ENCODE measurements at places on chromosomes 11 and 22.

- DNase-seq: no peak
Measured at GRCh38 chr11:14741195-14741594, 97.6 kb downstream of the PDE3B start.

DNA sequence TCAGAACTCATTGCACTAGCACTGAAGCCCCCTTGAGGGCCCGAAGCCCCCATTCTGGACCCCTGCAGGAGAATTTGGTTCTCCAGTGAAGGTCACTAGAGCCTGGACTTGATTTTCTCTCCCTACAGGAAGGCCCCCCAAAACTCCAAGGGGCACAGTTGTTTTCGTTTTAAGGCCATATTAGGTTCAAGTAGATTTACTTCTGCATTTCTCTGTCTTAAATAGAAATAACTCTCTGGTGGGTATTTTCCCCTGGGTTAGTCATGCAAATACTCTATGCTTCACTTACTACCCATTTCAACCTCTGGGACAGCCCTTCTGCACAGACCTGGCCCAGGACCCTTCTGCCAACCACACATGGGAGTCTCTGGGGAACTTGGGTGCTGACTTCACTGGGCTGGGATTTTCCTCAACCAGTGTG, 41.6 kb downstream of the WEE1 start:
- DNase-seq: peak; percentile 85

- DNase-seq: no peak
Measured at GRCh38 chr11:28026634-28027290, 81.2 kb downstream of the KIF18A start.

- no peak for DNase-seq
Measured at GRCh38 chr11:128273736-128274135, 313.6 kb downstream of the ETS1 start.

GRCh38 chr11:93468290-93468689, 74.9 kb downstream of the SMCO4 start:
- DNase-seq: no peak

GRCh38 chr22:46844606-46845210, 82.3 kb downstream of the TBC1D22A start:
- DNase-seq: no peak

DNA sequence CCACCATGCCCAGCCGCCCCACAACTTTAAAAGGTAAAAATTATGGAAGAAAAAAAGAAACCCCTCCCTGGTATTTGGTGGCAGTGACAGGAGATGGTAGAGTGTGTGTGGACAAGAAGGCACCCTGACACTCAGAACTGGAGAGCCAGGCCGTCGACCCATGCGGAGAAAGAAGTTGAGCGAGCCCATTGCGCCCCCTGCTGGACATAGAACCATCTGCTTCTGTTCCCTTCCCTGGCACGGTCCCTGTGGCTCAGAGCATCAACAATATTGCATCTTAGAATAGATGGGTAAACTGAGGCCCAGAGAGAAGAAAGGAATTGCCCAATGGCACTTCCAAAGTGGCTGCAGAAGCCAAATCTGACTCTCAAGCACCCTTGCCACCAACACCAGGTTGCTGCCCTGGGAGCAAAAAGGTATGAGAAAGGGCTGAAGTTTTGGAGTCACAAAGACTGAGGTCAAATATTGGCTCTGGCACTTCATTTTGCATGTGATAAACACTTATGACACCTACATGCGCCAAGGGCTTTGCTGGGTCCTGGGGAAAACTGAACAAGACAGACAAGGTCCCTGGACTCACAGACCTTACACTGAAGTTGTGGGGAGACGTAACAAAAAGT, 8.6 kb downstream of the MRPL11 start:
- DNase-seq: peak; percentile 87

DNA sequence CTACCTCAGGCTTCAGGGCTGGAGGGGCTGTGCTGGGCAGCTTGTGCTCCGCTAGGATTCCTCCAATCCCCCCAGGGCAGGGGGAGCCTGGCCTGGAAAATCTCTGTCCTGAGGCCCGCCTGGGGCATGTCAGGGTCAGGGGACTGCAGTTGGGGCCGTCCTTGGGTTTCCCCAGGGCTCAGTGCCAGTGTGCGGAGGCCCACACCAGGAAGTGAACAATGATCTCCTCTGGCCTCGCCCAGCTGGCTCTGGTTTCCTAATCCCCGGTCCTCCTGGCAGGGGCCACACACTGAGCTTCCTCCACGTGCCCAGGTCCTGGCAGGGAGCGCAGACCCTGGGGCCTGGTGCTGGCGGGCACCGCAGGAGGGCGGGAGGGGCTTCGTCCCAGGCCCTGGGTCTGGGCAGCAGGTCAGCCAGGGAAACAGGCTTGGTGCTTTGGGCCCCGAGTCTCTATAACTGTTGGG, 1.4 kb upstream of the MUC2 start:
- peak; percentile 77 for DNase-seq

- DNase-seq: no peak
Measured at GRCh38 chr11:1370186-1371025, 19.3 kb upstream of the BRSK2 start.

DNA sequence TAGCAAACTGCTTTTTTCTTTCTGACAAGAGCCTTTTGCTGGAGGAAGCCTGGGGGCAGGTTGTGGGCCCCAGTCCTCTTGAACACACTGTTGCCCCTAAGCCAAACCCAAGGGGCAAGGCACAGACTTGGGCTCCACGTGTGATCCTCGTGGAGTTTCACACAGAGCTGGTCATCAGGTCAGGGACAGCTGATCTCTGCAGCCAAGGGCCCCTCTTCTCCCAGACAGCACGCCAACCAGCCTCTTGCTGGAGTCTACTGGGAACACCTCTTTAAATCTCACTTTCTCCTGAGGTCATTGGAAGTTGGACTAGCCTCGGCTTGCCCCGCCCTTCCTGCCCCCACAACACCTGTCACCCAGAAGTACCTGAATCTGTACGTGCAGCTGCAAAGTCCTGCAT, 39.8 kb downstream of the C11orf58 start:
- DNase-seq: no peak

GRCh38 chr11:106409222-106409621, 331.8 kb downstream of the AASDHPPT start:
- DNase-seq: no peak

DNA sequence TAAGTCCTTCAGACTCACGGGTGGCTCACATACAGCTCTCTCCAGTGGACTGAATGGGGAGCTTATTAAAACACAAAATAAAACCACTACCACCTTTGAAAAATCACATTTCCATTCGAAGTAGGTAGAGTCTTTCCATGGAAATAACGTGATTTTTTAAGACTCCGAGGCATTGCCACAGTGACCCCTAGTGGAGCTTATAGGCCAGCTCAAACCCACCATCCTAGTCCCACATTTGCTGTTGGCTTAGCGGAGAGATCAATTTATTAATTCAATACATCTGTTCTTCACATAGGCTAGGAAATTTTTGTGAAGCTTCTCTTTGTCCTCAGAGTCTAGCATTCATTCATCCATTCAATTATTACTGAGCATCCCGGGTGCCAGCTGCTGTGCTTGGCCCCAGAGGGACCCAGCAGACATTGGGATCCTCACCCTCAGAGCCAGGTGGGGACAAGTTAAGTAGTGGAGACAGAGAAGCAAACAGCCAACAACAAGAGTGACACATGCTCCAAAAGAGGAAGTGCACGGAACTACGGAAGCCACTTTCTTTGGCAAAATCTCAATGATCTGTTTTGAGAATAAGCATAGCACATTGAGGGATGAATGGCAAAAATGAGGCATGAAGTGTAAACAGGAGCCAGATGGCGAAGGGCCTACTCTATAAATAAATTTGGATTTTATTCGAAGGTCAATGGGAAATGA, 10.2 kb upstream of the P4HA3 start:
- peak; percentile 64 for DNase-seq

DNA sequence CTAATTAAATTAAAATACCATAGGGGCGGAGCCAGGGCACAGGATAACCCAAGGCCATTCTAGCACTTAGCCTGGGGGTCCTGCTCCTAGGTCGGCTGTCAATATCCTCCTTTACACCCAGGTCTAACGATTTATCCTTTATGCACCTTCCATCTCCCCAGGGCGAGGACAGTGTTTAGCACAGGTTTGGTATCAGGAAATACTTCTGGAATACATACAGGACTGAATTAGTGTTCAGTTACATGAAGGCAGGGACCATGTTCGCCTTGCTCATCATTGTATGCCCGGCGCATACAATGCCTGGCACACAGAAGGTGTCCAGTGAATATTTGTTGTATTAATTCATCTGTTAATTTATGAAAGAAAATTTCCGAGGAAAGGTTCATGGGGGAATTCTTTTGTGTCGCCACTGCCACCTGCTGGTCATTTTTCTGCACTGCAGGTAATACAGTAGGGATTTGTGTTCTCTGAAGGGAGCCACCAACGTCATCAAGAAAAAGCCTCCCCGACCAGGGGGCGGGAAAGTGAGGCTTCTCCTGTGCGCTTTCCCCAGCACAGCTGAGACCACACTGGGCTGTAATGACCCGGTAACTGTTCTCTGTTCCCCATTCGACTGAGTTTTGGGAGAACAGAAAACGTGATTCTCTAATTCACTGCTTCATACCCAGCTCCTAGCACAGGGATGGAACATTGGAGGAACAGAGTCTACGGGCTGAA, 68.7 kb upstream of the ASPHD2 start:
- DNase-seq: peak; percentile 75

DNA sequence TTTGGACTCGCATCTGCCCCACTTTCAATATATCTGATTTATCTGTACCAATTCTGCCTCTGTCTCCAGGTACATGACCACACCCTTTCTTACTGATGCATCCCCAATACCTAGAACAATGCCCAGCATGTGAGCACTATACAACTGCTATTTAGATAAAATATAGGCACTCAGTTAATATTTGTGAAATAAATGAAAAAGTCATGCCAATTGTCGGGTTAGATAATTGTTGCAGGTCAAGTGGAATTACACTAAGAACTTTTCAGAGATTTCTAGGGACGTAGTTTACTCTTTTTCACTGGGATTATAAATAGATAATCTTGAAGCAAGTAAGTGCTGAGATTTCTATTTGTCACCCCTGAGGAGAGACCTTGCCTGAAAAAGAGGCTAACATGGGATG, 20.5 kb downstream of the OOSP4A start:
- DNase-seq: no peak

DNA sequence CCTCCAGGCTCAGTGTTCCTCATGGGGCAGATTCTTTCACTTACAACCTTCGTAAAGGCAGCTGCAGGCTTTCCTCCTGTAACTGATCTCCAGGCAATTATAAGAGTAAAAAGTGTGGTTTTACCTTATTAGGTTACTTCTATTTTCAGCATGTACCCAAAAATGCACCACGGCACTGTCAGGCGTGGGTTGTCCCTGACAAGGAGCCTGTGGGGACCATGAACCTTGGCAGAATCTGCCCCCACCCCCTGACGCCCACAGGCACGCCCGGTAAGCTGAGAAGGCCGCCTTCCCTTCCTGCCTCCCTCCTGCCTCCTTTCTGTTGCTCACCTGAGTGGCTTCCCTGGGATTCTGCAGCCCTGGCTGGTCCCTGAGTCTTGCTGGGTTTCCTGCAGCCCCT, 1383.3 kb downstream of the TBC1D22A start:
- no peak for DNase-seq

- peak; percentile 71 for DNase-seq
Measured at GRCh38 chr11:83292709-83293456, 6.7 kb upstream of the CCDC90B start.

DNA sequence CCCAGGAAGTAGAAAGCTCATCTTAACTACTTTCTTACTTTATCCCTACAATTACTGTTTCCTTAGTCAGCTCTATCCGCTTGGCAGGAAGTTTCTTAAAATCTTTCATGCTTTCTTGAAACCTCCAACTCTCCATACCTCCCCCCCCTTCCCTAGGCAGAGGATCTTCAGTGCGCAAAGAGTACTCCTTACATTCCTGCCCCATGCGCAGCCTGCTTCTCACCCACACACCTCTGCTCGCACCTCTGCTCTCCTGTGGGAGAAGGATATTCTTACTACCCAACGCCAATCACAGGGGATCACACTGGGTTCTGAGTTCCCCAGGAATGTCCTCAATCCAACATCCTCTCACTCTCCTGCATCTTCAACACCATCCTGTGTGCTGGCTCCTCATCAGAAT, 12.3 kb downstream of the TCF20 start:
- DNase-seq: no peak

DNA sequence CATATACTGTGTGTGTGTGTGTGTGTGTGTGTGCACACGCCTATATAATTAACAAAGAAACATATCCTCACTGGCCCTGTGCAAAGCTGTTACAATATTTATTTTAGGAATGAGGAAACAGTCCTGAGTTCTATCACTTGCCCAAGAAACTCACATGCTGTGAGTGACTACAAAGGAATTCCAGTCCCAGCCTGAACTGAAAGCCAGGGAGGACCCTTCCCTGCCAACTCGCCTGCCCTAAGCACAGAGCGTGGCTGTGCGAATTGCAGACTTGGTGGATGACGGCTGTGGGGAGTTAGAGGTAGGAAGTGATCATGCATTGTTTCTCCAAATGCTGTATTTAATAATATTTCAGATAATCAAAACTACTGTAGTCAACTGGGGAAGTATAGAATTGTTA, 26.4 kb upstream of the CD5 start:
- DNase-seq: peak; percentile 73

GRCh38 chr11:113023228-113023627, 62.0 kb downstream of the NCAM1 start:
- no peak for DNase-seq

DNA sequence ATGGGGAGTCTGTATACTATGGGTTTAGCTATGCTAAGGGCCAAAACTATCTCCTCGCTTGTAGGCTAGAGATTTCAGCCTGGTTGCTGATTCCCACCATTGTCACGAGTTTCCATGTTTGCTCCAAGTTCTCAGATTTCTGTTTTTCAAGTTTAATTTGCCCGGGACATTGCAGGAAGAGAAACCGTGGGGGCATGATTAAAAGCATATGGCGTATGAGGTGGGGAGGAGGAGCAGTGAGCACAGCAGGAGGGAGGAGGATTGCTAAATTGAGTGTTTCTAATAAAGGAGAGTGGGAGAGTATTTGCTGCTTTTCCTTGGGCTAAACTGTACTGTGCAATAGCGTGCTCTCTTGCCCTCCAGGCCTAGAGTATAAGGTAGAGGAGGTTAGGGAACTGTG, 558.4 kb downstream of the METTL15 start:
- DNase-seq: no peak

- DNase-seq: no peak
Measured at GRCh38 chr11:9029422-9029821, 25.6 kb upstream of the NRIP3 start.

DNA sequence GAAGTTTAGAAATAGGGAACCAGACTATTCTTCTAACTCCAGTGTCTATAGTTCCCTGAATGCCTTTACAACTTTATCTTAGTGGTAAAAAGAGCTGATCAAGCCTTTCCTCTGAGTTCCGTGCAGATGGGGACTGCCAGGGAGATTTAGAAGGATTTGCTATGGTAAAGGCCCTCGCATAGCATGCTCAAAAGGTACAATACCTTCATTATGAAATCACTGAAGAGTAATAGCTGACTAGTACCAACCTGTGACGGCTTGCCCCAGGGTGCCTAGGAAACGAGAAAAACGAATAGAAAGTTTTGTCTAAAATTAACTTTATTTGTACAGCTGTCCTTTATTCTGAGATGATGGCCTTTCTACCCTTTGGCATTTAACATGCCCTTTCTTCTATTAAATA, 150.1 kb upstream of the ARHGAP42 start:
- no peak for DNase-seq

- DNase-seq: no peak
Measured at GRCh38 chr11:112541140-112542046, 280.7 kb upstream of the PLET1 start.

All from suppressor macrophage treated with lipopolysaccharide for 4 hours (primary cell).